Activated T-cell treated with anti-CD3 and anti-CD28 coated beads, Interleukin-2, amount 50 U/mL, for 72 hours (primary cell): ENCODE measurements at places on chromosomes 7 and 10. TPM values are rescaled to one million over a fixed set of nuclear protein-coding genes. Genes with fewer than 3 reads are reported as not detected.

GRCh38 chr7:99514050-99514449 is 9.6 kb downstream of the ZKSCAN5 start:
- DNase-seq, result no peak

DNA sequence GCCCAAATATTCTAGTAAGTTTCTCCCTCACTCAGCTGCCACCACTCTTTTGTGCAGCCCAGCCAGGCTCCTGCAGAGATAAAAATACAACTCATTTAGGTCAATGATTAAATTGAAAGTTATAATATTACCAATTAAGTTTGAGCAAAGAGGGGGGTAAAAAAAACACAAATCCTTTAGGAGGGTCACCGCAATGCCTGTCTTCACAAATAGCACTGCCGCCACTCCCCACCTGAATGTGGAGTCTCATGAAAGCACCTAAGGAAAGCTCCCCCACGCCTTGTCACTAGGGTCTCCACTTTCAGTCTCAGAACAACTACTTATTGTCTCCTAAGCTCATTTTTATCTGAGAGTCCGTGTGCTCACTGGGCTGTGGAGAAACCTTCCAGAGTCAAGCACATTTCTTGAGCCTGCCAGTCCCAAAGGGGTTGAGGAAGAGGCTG is 148.7 kb downstream of the FGFR2 start:
- no peak for DNase-seq

GRCh38 chr10:84166620-84167288 is 6.8 kb upstream of the GPR15LG start:
- no peak for DNase-seq

NRAP gene
- total RNA-seq, result not detected

NACAD gene
- total RNA-seq, result 0.36 TPM

DNA sequence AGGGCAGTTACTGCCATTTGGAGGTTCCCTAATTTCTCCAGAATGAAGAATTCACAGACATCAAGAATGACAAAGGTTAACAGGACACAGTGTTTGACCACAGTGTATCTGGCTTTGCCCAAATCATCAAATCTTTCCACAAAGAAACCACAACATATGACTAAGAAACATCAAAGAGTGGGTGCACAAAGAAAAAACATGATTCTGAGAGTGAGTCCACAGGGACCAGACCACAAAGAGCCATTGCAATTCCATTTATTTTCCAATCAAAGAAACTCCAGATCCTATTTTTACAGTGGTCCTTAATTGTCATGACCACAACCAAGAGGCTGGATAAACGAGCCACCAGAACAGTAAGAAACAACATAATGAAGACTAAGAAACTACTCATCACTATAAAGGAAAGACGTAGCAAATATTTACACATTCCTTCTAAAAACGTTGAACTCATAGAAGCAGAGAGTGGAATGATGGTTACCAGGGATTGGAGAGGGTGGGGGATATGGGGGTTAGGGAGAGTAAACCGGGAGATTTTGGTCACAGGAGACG is 286.5 kb downstream of the DOCK4 start:
- no peak for DNase-seq

DNA sequence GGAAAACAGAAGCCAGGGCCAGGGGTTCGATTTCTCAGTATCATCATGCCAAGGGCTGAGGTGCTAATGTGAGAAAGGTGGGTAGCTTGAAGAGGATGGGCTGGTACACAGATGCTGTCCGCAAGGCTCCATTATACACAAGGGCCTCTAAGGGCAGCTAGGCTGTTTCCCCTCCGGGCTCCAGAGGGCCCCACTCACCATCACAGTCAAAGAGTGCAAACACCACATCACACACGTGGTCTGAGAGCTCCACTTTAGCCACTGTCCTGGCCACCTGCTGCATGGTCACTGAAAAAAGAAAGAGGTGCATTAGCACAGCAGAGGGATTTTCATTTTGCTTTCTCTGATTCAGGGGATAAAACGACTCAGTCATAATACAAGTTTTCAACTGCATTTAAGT is 20.9 kb upstream of the DNAJB12 start:
- DNase-seq, result no peak

OGA gene
- 170 TPM for total RNA-seq

- DNase-seq, result no peak
Observed at GRCh38 chr7:151796091-151796870, 80.6 kb downstream of the PRKAG2 start.

IFIT1B gene
- not detected for total RNA-seq

DNA sequence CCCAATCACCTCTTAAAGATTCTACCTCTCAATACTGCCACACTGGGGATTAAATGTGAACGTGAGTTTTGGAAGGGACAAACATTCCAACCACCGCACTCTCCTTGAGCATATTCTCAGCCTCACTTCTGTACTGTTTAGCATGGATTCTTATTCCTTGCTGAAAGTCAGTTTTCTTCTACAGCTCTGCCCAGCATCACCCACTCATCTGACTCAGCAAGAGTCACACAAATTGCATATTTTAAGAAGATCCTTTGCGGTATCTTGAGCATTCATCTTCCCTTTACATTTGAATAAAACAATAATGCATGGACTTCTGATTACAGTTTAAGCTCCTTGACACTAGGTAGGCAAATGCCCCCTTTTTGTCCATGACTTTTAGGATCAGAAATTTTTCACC is 251.6 kb upstream of the MKLN1 start:
- DNase-seq, result no peak

- DNase-seq, result no peak
Observed at GRCh38 chr7:94449151-94449725, 54.5 kb downstream of the COL1A2 start.

CPN1 gene
- total RNA-seq, result not detected

CYP26C1 gene
- 0.05 TPM for total RNA-seq

SRGN gene
- total RNA-seq, result 439 TPM

- no peak for DNase-seq
Observed at GRCh38 chr10:88794731-88795130, 7.8 kb upstream of the LIPM start.

FOXI2 gene
- not detected for total RNA-seq

- no peak for DNase-seq
Observed at GRCh38 chr10:35005868-35006267, 84.3 kb downstream of the CUL2 start.

MEIG1 gene
- total RNA-seq, result 2.4 TPM

PVRIG gene
- total RNA-seq, result 26.7 TPM

- no peak for DNase-seq
Observed at GRCh38 chr10:129373718-129374117, 93.3 kb upstream of the MGMT start.

DNA sequence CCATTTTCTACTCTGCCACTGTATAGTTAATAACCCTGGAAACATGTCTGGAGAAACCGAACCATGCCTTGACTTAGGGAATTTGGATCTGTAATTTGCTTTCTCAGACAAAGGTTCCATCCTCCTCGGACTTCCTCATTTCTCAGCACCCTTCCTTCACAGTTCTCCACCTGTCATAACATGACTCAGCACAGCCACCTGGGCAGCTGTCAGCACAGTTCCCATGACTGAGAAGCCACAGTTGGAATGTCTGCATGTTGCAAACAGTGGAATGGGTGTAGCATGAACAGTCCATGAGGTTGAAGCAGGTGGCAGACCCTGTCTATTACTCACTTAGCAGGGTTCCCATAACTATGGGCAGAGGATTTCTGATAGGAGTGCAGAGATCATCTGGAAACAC is 634 bp upstream of the OR9A4 start:
- DNase-seq, result no peak

DNA sequence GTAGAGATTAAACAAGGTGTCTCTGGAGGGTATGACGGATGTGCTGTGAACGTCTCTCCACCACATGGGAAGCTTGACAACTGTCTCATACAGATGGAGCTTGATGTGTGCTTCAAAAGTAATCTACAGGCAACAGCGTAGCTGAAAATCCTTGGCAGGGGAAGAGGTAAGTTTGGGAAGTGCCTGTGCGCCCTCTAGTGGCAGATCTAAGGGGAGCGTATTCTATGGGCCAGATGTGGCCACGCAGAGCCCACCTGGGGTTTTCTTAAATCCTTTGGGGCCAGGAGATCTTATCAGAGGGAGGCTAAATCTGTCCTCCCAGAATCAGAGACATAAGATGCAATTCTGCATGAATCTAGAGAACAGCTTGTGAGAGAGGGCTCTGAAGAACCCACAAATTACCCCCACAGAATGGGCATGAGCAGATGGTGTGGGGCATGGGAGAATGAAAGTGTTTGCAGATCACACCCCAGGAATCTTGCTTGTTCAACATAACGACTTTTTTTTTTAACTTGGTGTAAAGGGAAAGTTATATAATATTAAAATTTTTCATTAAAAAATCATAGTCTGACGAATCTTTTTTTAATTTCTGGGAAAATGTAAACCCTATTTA is 91.2 kb upstream of the MPP7 start:
- DNase-seq, result peak; percentile 71

NT5C3A gene
- 51.0 TPM for total RNA-seq

- DNase-seq, result no peak
Observed at GRCh38 chr7:130324306-130324943, 20.2 kb upstream of the CPA5 start.

GRCh38 chr10:118961436-118961835 is 68.1 kb upstream of the NANOS1 start:
- no peak for DNase-seq

- no peak for DNase-seq
Observed at GRCh38 chr10:48517911-48518811, 86.7 kb downstream of the ARHGAP22 start.

DNA sequence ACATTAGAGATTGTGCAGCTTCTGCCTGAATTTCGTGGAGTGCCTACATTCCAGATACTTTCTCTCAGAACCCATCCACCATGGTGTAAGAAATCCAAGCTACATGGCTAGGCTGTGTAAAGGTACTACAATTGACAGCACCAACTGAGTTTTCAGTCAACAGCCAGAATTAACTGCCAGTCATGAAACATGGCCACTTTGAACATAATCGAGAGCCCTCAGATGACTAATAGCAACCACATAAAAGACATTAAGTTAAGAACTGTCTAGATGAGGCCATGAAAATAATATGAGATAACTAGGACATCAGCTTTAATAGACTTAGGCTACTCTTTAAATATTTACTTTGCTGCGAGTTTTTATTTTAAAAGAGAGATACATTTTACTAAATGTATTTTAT is 1106.8 kb upstream of the LRRTM3 start:
- DNase-seq, result no peak
